RWPE2 (cell line): ENCODE measurements at places on chromosomes 1 and 21.

GRCh38 chr1:200245473-200245872, 164.4 kb downstream of the ZNF281 start:
- no peak for DNase-seq

GRCh38 chr1:159951551-159951950, 2.5 kb downstream of the SLAMF9 start:
- DNase-seq: no peak

- no peak for DNase-seq
Measured at GRCh38 chr1:91098299-91098906, 76.6 kb upstream of the ZNF644 start.

DNA sequence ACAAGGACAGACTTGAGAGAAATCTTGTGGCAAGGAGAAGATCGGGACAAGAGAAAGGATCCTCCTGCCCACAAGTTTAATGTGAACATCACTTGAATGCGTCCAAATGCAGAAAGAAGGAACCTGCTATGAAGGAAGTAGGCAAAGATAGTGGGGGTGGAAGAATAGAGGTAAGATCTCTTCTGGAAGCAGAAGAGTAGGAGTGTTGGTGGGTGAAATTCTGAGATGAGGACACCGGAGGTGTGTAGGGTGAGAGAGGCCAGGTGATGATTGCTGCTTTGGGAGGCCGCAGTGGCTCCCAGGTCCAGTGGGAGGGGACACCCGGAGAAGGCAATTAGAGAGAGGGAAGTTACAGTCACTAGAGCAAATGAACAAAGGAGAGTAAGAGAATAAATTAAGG, 6.8 kb downstream of the RYR2 start:
- DNase-seq: no peak

- DNase-seq: no peak
Measured at GRCh38 chr1:208108646-208109330, 135.4 kb downstream of the PLXNA2 start.

- DNase-seq: no peak
Measured at GRCh38 chr1:15477646-15478212, 1.8 kb downstream of the CELA2B start.

GRCh38 chr1:25744140-25744581, 55.8 kb upstream of the SELENON start:
- DNase-seq: no peak

- DNase-seq: peak; percentile 82
Measured at GRCh38 chr1:156692925-156693847, 12.2 kb downstream of the CRABP2 start.

DNA sequence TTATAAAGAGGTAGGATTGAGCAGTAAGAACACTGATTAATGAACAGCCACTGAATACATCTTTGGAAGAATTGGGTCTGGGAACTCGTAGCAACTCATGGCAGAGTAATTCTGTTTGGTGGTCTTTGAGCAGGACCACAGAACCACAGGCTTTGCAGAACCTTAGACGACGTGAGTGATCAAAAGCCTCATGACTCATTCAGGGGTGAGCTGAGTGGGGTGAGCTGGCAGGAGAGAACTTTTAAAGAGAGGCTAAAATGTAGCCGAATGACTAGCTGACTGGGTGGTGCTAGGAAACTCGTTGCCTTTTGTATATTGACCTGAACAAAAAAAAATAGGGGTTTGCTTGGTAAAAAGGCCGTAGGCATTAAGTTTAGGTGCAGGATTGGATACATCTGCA, 313.8 kb downstream of the TGFB2 start:
- DNase-seq: no peak
